ENCODE measurements at places on chromosomes 13 and 19.

GRCh38 chr19:43872547-43873336, 45.6 kb downstream of the ZNF283 start:
- DNase-seq, result no peak

DNA sequence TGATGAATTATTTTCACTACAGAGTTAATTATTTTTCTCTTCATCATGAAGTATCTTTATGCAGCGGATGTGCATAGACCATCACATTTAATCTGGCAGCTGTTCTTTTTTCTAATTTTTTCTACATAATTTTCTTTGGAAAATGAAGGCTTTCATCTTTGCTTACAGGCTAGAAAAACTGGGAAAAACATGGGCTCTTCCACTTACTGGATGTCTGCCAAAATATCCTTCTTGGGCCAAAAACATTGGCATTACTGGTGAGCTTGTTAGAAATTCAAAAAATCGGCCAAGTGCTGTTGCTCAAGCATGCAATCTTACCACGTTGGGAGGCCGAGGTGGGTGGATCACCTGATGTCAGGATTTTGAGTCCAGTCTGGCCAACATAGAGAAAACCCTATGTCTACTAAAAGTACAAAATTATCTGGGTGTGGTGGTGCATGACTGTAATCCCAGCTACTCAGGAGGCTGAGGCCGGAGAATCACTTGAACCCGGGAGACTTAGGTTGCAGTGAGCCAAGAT, 176.8 kb downstream of the ZNF737 start:
- no peak for DNase-seq

GRCh38 chr19:18373407-18373891, 12.5 kb upstream of the GDF15 start:
- no peak for DNase-seq

- no peak for DNase-seq
Observed at GRCh38 chr13:91329733-91330132, 17.8 kb upstream of the MIR17HG start.

DNA sequence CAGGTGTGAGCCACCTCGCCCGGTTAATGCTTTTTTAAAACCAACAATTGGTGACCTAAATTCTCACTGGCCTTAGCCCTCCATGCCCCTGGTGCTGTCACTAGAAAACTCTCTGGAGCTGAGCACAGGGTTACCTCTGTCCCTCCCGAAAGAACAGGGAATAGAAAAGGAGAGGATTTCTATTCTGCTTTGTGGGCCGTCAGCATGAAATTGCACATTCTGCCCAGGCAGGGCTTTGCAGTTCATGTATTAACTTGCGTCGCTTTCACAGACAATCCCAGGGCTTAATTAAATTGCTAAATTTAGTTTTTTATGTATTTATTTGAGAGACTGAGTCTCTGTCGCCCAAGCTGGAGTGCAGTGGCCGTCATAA, 583 bp upstream of the ZNF480 start:
- DNase-seq, result no peak

DNA sequence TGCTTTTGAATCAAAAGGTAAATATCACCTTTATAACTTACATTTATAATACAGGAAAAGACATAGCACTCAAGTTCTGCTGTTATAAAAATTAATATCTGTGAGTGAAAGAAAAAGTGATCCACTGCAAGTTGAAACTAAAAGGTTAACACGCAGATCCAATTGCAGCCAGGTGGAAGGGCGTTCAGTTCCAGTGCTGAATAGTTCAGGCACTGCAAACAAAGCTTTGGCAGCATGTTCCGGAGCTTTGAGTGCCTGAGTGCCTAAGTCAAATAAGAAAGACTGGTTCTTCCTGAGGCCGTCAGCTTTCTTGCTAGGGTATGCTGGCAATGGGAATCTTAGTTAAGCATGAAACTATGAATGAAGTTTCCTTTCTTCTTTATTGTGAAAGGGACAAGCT, 200.3 kb downstream of the LMO7 start:
- no peak for DNase-seq

DNA sequence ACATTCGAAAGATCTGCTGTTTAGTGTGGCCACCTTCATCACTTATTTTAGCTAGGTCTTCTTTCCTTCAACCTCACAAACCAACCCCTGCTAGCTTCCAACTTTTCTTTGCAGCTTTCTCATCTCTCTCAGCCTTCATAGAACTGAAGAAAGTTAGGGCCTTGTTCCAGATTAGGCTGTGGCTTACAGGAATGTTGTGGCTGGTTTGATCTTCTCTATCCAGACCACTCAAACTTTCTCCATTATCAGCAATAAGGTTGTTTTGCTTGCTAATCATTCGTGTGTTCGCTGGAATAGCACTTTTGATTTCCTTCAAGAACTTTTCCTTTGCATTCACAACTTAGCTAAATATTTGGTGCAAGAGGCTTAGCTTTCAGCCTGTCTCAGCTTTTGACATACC, 44.7 kb downstream of the CARS2 start:
- no peak for DNase-seq

DNA sequence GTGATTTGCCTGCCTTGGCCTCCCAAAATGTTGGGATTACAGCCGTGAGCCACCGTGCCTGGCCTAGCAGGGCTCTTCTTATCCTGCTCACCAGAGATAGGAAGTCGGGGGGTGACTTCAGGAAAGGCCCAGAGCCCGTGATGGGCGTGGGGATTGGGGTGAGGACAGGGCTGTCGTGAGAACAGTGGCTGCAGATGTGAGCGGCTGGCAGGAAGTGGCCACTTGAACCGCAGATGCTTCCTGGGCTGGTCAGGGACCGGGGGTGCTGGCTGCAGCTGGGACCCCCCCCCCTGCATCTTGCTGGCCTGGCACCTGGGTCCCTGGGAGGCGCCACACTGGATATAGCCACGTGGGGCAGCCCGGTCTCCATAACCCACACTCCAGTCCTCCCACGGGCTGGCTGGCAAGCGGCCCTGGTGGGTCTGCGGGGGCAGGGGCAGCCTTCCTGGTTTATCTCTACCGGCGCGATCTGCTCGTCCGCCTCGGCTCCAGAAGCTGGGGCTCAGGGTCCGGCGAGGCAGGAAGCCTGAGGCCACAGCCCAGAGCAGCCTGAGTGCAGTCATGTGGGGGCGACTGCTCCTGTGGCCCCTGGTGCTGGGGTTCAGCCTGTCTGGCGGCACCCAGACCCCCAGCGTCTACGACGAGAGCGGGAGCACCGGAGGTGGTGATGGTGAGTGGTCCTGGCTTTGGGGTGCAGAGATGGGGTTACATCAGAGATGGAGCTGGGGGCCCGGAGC, at the start of gene F2RL3:
Gene F2RL3, plus strand, starts transcription at position 371 of the 737 bp plus-strand sequence. Its CDS starts 191 bp downstream, at position 562.
- DNase-seq, result no peak

GRCh38 chr19:570937-571565, 1.3 kb upstream of the BSG start:
- no peak for DNase-seq

GRCh38 chr19:4576016-4576933, 16.8 kb upstream of the SEMA6B start:
- no peak for DNase-seq

- no peak for DNase-seq
Observed at GRCh38 chr13:27130979-27131623, 40.5 kb downstream of the USP12 start.

DNA sequence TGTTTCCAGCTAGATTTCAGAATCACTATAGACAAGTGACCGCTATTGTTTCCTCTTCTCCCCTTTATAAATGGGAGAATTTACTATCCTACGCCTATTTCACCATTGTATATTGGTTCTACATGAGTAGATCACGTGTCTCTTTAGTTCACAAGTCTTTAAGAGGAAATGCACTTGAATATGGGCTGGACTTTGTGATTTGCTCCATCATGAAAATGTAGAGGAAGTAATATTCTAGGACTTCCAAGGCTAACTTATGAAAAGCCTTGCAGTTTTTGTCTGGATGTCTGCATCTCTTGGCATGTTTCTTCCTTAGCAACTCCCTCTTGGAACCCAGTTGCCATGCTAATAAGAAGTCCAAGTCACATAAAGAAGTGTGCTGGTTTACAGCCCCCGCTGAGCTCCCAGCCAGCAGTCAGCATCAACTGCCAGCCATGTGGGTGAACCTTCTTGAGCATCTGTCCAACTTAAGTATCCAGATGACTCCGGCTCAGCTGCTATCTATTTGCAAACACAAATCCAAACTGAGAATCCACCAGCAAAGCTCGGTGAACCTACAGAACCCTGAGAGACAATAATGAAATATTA, 4.8 kb upstream of the FBXL3 start:
- no peak for DNase-seq

DNA sequence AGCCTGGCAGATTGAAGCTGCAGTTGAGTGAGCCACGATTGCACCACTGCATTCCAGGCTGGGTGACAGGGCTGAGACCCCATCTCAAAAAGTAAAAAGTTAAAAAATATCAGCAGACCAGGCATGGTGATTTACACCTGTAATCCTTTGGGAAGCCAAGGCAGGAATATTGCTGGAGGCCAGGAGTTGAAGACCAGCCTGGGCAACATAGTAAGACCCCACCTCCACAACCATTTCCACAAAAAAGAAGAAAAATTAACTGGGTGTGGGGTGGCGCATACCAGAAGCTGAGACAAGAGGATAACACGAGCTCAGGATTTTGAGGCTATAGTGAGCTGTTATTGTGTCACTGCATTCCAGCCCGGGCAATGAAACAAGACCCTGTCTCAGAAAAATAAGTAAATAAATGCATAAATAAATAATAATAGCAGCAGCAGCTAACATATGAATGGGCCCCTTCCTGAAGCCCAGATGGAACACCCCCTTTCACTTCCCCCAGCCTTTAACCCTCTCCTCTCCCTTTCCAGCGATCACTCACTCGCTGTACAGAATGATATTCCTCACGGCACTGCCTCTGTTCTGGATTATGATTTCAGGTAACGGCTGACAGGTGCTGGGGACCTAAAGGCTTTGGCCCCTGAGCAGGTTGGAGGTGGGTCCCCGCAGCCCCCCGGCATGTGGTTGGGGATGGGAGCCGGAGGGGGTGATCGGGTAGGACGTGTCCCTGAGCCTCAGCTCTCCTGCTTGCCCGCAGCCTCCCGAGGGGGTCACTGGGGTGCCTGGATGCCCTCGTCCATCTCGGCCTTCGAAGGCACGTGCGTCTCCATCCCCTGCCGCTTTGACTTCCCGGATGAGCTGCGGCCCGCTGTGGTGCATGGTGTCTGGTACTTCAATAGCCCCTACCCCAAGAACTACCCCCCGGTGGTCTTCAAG, 3.2 kb downstream of the MAG start:
- no peak for DNase-seq

DNA sequence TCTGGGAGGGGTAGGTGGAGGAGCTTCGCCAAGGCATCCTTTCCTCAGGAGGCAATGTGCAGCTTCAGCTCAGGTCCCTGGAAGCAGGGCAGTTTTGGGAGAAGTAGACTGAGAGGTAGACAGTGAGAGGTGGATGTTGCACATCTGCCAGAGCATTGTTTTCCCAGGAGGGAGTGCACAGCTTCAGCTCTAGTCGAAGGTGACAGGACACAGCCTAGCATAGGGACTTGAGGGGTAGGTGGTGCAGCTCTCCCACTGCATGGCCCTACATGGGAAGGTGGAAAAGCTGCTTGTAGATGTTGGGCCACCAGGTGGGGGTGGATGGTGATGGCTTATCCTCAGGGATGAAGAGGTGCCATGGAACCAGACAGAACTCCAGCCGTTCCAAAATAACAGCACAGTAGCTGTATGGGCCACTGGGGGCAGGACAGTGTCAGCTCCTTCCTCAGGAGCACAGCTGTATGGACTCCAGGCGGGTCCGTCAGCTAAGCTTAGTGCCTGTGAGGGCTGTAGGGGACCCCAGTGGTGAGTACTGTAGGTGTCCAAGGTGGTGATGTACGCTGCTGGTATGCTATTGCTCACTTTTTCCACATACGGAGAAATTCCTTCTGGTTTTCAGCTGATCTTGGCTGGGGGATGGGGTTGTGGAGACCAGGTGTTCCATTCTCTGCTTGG, 17.4 kb upstream of the ZNF543 start:
- no peak for DNase-seq

- no peak for DNase-seq
Observed at GRCh38 chr19:48854103-48854502, 14.3 kb downstream of the PLEKHA4 start.

- DNase-seq, result no peak
Observed at GRCh38 chr19:5338656-5339197, 1.9 kb downstream of the PTPRS start.

DNA sequence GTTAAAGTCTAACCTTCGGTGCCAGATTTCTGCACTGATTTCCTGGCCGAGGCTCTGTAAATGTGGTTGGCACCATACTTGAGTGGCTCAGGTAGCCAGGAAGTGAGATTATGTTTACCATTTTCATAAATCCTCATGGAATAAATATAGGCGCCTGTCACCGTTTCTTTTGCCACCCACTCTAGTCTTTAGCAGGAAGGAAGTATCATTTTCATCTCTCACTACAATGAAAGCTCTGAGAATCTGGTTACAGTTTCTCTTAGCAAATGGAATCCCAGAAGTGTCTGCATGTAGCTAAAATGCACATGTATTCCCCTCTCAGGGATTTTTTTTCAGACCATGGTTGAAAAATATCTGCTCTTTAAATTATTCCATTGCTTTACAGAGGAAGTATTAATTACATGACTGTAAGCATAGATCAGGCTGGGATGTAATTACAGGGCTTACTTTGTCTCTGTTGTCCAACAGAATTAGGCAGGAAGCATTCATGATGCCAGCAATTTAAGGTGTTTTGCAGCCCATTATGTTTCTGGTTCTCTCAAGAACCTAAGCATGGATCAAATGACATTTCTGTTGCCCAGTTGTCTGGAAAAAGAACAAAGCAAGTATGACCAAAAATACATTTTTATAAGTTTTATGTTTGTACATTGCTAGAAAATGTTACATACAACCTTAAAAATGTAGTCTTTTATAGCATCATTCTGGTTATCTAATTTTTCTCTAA, 221.7 kb upstream of the SPRY2 start:
- no peak for DNase-seq

GRCh38 chr19:11182994-11183393, 14.4 kb downstream of the KANK2 start:
- DNase-seq, result no peak

- DNase-seq, result no peak
Observed at GRCh38 chr13:51794964-51795363, 9.0 kb downstream of the DHRS12 start.

DNA sequence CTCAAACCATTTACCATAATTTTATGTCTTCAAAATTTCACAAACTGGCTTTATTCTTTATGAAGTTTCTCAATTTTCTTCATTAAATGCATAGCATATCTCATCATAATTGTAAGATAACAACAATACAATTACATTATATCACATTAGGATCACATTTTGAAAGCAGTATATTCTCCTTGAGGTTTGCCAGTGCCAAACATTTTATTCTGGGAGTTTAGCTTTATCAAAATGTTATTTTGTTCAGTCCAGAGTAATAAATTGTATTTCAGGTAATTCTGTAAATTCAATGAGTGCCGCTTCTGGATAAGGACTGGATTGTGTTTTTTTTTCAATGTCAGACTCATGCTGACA, 234.6 kb upstream of the MIR17HG start:
- DNase-seq, result no peak

DNA sequence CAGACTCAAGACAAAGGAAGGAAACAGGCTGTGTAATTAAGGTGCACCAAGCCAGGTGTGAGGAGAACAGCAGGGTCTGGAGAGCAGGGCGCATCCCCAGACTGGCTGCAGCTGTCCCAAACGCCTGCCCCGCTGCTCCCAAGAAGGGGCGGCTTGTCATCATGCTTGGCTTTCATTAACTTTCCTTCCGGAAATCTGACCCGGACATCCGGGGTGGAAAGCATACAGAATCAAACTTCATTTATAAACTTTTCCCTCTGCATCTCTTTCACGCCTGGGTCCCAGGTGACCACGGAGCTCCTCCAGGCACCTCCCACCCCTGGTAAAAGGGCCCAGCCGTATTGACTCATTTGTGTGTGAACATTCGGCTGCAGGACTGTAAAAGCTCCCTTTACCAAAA, 31.7 kb downstream of the TSHZ3 start:
- DNase-seq, result no peak

All from AG04449 (cell line).